Fibroblast of pulmonary artery (primary cell): ENCODE measurements at places on chromosomes 12 and 14.
A peak's percentile ranks its signal among the peaks of the same experiment; 100 is the strongest.

- peak; percentile 78 for DNase-seq
Observed at GRCh38 chr14:62126879-62127478, 364.8 kb downstream of the SNAPC1 start.

DNA sequence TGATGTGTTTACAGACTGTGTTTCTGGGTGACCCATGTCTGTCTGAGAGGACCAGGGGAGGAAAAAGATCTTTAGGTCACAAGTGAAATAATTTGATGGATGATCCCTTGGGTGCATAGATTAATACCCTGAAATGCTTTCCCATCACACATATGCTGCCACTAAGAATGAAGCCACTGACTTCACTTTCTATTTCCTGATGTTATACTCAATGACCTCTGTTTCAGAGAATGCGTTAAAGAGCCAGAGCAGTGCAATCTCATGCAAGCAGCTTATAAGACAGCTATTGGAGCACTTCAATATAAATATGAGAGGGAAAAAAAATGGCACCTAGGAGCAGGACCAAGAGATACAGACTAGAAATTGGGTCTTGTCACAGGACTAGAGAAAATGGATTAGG is 133.7 kb downstream of the KLHL28 start:
- no peak for DNase-seq

- DNase-seq, result no peak
Observed at GRCh38 chr14:69325086-69325485, 65.1 kb downstream of the GALNT16 start.

DNA sequence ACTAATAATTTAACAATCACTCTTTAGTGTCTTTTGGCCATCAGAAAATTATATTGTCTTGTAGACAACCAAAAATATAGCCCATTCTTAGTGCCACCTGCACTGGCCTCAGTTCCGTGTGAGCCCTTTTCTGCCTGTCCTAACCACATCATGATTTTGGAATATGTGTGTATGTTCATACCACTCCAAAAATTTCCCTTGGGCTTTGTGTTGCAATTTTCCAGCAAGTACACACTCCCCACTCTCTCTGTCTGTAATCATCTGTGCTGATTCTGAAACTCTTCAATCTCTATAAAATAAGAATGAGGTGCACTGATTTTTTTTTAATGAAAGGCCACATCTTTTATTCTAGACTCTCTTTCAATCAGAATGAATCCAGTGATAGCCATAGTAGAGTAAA is 196.0 kb downstream of the PIK3C2G start:
- DNase-seq, result no peak

- DNase-seq, result no peak
Observed at GRCh38 chr14:34063470-34064164, 112.7 kb upstream of the EGLN3 start.

GRCh38 chr14:57889245-57889644 is 23.4 kb upstream of the SLC35F4 start:
- peak; percentile 36 for DNase-seq
